ENCODE measurements at places on chromosomes 2 and 18.

DNA sequence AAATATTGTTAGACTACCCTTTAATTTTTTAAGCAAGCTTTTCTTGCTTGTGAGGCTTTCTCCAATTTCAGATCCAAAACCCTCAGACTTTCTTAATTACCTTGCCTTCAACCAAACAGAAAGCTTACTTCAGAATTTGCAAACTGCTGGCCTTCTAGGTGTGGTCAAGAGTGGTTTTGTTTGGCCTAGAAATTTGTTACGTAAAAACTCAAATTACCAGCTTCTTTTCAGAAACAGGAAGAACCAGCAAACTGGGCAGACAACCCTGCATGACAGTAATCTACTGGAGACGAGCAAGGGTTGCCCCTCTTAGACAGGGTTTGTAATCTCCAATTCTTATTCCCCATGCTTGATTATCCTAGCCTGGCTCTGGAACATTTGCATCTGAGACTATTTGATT lies 27.1 kb downstream of the SRBD1 start:
- no peak for DNase-seq

GRCh38 chr2:104043864-104044263 lies 810.1 kb upstream of the POU3F3 start:
- DNase-seq, result no peak

GRCh38 chr2:11699686-11700670 lies 30.0 kb upstream of the NTSR2 start:
- DNase-seq, result no peak

DNA sequence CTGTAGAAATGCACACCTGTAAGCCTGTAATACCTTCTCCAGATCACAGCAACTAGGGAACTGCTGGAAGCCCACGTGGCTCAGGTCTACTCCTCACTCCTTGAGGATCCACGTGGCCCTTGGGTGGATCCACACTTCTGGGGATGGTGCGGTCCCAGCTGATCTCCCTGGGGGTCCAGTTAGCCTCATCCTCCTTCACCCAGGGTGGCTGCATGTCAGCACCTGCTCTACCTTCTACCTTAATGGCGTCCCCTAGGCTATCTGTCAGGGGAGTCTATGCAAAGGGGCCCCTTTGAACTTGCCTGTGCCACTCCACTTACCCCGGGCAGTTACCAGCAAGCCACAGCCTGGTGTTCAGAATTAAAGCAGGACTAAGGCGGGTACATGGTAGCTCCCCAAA lies 284.7 kb downstream of the MYCN start:
- no peak for DNase-seq

DNA sequence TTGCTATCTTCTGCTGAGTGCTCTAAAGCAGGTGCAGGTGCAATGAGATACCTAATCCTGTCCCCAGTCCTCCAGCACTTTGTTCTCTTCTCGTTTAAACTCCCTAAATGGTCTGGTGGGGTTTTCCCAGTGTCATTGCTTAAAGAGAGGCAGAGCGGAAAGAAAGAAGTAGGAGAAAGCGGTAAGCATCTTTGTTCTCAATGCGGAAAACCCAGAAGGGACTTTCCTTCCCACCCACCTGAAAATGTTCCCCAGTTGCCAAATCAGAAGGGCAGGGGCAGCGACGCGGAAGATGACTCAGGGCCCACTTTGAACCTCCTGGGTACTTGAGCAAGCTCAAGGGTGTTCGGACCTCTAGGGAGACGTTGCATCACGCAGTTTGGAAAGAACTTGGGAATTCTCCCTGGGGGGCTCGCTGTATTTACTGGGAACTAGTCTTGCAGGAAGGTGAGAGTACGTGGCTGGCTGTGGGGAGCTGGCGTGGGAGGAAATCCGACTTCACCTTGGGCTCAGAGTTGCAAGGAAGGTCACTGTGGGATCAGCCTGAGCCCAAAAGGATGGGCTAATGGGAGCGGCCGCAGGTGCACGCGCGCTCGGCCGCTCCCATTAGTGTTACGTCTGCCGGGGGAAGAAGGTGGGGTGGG lies 589 bp upstream of the SGPP2 start:
- DNase-seq, result no peak

- DNase-seq, result no peak
These were observed 473.9 kb downstream of the BCL11A start for GRCh38 chr2:60079562-60079961.

DNA sequence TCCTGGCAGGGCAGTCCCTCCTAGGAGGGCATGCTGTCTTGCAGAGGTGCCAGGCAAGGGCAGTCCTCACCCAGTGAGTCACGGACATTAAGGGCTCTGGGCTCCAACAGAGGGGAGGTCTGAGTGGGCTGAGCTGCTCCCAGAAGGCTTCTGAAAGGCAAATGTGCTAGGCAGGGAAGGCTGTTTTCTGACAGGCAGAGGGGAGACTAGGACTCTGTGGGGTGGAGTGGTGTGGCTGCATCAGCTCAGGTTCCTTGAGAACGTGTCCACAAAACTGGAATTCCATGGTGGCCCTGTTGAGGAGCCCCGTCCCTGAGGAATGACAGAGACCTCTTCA lies 283.5 kb downstream of the MYCN start:
- DNase-seq, result no peak

GRCh38 chr18:23912356-23912755 lies 102.2 kb upstream of the TTC39C start:
- no peak for DNase-seq

- DNase-seq, result no peak
These were observed 80.5 kb downstream of the ZBTB7C start for GRCh38 chr18:48328473-48329210.

DNA sequence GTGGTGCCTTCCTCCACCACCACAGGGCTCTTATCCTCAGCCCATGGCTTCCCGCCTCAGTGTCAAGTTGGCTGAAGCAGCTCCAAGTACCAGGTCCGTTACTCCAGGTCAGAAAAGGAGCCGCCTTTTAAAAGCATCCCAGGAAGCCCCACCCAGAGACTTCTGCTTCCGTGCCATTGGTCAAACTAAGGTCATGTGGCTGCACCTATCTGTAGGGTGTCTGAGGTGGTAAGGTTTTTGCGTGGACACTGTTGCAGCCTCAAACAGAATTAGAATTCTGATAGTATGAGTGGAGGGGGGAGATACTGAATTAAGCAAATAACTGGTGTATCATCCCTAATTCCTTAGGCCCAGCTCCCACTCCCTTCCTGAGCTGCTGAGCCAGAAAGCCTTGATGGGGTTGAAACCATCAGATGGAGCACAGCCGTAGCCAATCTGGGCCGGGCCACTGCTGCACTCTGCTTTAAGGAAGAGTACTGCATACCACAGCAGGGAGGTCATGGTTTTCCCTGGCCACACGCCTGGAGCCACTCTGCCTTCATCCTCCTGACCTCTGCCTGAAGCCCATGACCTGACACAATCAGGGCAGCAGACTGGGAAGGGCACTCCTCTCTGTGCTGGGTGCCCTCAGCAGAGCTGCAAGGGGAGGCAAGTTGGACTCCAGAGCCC lies 8.4 kb downstream of the TMEM247 start:
- DNase-seq, result no peak

DNA sequence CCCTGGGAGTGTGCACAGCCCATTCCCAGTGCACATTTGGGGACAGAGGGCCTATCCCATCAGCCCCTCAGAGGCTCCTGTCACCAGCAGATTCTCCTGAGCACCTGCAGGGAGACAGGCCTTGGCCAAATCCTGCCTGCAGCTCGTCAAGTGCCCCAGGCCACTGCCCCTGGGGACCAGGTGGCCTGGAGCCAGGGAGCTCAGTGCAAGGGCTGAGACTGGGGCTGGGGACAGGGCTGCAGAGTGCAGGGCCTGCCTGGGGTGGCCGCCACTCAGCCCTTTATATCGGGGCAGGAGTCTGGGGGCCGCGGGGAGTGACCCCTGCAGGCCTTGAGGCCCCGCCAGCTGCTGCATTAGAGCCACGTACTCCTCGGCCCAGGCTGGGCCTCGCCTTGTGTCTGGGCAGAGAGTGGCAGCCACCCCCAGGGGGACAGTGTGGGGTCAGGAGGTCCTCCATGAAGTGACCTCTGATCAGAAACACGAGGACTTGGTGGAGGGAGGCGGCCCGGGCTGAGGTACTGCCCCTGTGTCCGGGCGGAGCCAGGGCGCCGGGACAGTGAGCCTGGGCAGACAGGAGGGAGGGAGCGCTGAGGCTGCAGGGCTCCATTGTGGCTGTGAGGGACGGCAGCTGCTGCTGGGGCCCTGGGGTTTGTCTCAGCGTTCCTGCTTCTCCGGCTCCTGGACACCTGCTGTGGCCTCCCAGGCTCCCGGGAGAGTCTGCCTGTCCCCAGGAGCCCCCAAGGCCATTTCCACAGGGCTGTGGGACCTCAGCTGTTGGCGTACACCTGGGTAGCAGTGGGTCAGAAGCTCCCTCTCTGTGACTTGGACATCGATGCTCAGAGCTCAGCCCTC lies 24.2 kb downstream of the GPC1 start:
- no peak for DNase-seq
